H9 (cell line): ENCODE measurements at places on chromosomes 5 and 9.

- no peak overlapping the region for H3K27ac ChIP-seq
- no peaks in the 10 kb centered on the region for H3K36me3 ChIP-seq
- H3K4me1 ChIP-seq = no peaks in the 10 kb centered on the region
Measured at GRCh38 chr5:73987915-73988314, 361.9 kb downstream of the ARHGEF28 start.

DNA sequence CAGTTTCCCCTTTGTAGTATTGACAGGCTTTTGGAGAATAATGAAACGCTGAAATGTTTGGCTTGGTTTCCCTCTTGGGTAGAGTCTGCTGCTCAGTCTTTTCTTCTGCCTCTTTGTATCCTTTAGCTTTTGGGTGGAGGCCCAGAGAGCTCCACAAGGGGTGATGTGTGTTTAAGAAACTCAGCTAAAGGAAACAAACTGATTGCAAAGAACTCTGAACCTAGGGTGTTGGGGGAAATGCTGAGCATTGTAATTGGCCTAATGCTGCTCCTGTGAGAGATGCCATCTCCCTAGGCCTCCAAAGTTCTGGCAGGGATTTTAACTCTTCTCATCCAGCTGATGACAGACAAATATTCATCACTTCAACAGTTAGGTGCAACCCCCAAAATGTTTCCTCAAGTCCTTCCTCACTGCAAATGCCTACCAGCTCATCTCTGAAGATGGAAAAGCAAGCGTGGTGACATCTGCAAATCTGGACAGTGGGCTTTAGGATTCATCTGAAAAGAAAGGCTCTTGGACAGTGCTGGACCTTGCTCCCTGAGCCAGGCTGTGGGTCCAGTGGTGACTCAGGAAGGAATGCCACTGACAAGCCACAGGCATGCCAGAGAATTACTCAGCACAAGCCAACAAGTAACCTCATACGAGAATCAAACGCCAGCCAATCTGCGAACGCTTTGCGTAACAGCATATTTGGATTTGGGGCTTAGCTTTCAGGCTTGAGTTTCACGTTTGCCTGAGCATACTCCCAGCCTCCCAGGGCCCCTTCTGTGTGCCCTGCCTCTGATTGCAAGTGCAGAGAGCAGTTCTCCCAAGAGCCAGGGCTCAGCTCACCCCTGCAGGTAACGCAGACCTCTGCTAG, 30.5 kb upstream of the ZSWIM6 start:
- no peak for DNase-seq
- no peak overlapping the region for H3K4me3 ChIP-seq
- no peaks in the 10 kb centered on the region; the same call in 1 of the 2 replicates for H3K4me1 ChIP-seq
- no peak overlapping the region for H3K27ac ChIP-seq

DNA sequence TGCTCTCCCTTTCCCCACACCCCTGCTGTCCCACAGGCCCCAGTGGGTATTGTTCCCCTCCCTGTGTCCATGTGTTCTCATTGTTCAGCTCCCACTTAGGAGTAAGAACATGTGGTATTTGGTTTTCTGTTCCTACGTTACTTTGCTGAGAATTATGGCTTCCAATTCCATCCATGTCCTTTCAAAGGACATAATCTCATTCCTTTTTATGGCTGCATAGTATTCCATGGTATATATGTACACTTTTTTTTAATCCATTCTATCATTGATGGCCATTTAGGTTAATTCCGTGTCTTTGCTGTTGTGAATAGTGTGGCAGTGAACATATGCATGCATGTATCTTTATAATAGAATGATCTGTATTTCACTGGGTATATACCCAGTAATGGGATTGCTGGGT, 25.6 kb downstream of the FER start:
- H3K36me3 ChIP-seq = peaks cover 9% of the 10 kb centered on the region
- no peak overlapping the region for H3K27ac ChIP-seq
- DNase-seq = no peak
- H3K27me3 ChIP-seq = no peaks in the 10 kb centered on the region
- no peaks in the 10 kb centered on the region; the same call in 1 of the 2 replicates for H3K4me1 ChIP-seq

- H3K27ac ChIP-seq = no peak overlapping the region
- DNase-seq = no peak
- no peaks in the 10 kb centered on the region for H3K36me3 ChIP-seq
Measured at GRCh38 chr9:113444736-113445135, 18.8 kb upstream of the RGS3 start.

- H3K4me1 ChIP-seq = no peaks in the 10 kb centered on the region
- H3K27me3 ChIP-seq = no peaks in the 10 kb centered on the region
- H3K36me3 ChIP-seq = no peaks in the 10 kb centered on the region
- no peak for DNase-seq
Measured at GRCh38 chr5:118596255-118596654, 392.1 kb downstream of the DTWD2 start.

DNA sequence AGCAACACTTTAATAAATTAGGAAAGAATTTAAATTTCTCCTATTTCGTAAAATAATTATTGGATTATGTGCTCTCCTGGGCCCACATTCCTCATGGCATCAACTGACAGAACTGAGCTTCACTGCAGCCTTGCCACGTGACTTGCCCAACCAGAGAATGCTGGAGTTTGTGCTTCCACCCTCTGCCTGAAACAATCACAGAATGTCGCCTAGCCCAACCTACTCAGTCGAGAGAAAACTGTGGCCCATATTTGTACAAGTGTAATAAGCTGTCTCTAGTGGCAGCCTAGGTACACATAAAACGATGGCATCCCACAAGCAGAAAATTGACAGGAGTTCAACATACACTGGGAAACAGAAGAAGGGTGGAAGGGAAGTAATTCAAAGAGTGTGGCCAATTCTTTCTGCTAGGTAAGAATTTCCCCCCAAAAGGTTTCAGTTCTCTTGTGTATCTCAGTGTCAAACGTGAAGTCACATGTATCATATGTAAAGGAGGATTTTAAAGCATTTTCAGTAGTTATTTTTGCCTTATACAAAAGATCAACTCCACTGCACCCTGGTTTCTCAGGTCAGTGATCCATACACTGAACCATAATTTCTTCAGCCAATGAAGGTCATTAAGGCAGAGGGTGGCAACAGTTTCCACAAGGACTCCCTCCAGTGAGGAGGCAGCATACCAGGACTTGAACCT, 41.7 kb downstream of the ZNF608 start:
- no peak overlapping the region for H3K4me3 ChIP-seq
- no peak for DNase-seq
- peaks cover 48% of the 10 kb centered on the region; the same call in 1 of the 2 replicates for H3K4me1 ChIP-seq
- H3K27ac ChIP-seq = no peak overlapping the region
- H3K36me3 ChIP-seq = peaks cover 9% of the 10 kb centered on the region

DNA sequence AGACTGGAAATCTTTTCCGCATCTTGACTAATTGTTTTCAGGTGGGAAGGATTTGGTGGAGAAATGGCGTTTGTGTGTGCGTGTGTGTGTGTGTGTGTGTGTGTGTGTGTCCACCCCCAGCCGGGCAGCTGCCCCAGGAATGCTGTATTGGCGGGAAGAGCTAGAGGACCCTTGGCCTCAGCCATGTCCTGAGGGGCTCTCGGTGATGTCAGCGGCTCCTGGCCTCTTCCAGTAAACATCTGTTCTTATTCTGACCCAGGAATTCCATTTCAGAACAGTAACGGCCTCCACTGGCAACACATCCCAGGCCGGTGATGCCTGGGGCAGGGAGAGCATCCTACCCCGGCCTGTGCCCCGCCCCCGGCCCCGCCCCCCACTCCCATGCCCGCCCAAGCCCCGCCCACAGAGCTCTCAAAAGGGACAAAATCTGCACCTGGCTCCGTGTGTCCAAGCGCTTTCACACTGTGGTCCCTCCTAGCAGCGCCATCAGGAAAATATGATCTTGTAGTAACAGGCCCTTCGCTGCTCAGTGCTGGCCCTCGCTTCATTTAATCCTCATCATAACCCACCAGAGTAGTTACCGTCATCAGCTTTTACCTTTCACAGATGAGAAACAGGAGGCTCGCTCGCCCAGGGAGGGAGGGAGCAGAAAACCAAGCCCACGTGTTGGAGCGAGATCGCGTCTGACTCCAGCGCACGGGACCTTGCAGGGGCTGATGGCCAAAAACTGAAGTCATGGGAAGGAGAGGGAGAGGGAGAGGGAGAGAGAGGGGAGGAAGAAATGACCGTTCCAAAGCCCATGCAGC, 18.9 kb downstream of the ADAMTS2 start:
- H3K27me3 ChIP-seq = peaks cover 9% of the 10 kb centered on the region; the same call in 1 of the 2 replicates
- no peaks in the 10 kb centered on the region for H3K4me1 ChIP-seq
- H3K36me3 ChIP-seq = no peaks in the 10 kb centered on the region
- DNase-seq = peak; percentile 78
- H3K27ac ChIP-seq = no peak overlapping the region

DNA sequence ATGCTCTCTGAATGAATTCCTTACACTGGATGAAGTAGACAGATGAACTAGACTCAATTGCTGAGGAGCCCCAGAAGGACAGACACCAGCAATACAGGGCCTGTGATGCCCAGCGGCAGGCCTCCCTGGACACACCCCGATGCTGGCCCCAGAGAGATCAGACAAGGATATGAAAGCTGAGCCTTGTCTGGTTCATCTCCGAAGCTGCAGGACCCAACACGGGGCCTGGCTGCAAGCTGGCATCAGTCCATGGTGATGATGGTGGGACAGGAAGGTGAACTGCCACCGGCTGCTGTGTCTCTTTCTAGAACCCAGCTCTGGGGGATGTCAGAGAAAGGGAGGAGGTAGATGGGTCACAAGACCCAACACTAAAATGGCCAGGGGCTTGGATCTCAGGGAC, 104.0 kb upstream of the LMX1B start:
- no peak for DNase-seq
- H3K36me3 ChIP-seq = no peaks in the 10 kb centered on the region
- no peak overlapping the region for H3K4me3 ChIP-seq
- H3K27ac ChIP-seq = no peak overlapping the region
- no peaks in the 10 kb centered on the region for H3K27me3 ChIP-seq

DNA sequence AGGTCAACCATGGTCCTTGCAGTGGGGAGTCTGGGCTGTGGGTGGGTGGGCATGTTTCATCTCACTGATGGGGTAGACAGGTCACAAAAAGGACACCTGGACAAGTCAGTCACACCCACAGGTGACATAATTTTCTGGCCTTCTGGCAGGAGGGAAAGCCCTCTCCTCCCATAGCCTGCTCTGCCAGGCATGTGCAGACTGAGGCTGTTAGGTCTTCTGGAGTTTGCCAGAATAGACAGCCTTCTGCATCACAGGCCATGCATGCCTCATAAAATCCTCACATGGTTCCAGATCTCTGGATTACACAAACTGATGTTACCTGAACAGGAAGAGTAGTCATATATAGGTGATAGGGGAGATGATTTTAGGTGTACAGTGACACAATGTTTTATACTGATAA, 49.1 kb downstream of the ARHGAP26 start:
- no peak overlapping the region for H3K27ac ChIP-seq
- H3K27me3 ChIP-seq = no peaks in the 10 kb centered on the region
- H3K4me1 ChIP-seq = peaks cover 6% of the 10 kb centered on the region; the same call in 1 of the 2 replicates
- no peaks in the 10 kb centered on the region for H3K36me3 ChIP-seq

DNA sequence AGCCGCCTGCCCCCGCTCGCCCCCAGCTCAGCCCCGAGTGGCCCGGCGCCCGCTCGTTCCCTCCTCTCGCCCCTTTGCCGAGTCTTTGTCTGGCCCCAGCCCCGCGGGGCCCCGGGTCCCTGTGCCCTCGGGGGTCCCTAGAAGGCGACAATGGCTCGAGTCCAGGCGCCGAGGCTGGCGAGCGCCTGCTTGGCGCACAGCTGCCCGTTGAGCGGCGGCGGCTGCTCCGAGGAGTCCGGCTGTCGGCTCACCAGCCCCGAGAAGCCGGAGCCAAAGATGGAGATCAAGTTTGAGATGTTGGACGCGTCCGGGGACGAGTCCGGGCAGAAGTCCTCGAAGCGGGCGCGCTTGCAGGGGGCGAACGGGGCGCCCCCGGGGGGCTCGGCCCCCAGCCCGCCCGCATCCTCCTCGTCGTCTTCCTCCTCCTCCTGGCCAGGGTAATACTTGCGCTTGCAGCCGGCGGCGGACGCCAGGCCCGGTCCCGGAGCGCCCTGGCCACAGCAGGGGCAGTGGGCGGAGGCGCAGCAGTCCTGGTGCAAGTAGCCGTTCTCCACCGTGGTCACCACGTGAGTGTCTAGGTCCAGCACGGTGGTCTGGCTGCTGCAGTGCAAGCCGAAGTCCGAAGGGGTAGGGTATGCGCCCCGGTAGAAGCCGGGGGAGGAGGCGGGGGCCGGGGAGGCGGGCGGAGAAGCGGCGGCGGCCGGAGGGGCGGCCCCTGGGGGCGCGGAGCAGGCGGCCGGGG, 1.2 kb downstream of the IER5L start:
- H3K4me1 ChIP-seq = no peaks in the 10 kb centered on the region; the same call in 1 of the 2 replicates
- peak; percentile 51 for DNase-seq
- peaks cover 50% of the 10 kb centered on the region for H3K27me3 ChIP-seq
- no peaks in the 10 kb centered on the region for H3K36me3 ChIP-seq
- no peak overlapping the region for H3K27ac ChIP-seq

DNA sequence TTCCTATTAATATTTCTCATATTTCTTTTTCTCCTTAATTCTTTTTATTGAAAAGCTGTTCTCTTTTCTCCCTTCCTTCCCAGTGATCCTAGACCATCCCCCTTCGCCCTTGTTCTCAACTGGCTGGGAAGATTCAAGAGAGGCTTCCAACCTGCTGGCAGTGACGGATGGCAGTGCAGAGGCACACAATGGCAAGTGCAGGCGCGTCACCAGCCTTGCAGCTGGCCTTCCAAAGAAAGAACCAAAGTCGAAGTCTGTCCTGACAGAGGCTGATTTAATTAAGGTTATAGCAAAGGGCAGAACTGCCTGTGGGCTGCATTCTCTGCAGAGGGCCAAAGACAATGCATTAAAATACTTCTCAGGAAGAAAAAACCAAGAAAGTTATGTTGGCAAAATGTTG, 7.4 kb downstream of the CEMIP2 start:
- H3K27me3 ChIP-seq = no peaks in the 10 kb centered on the region
- H3K4me1 ChIP-seq = peaks cover 21% of the 10 kb centered on the region; the same call in 1 of the 2 replicates
- H3K27ac ChIP-seq = no peak overlapping the region
- H3K36me3 ChIP-seq = no peaks in the 10 kb centered on the region

GRCh38 chr5:155912291-155912690, 414.7 kb upstream of the SGCD start:
- no peak for DNase-seq
- H3K27ac ChIP-seq = no peak overlapping the region
- H3K4me1 ChIP-seq = no peaks in the 10 kb centered on the region
- no peaks in the 10 kb centered on the region for H3K27me3 ChIP-seq
- no peak overlapping the region for H3K4me3 ChIP-seq

GRCh38 chr5:75538211-75538610, 26.5 kb downstream of the POLK start:
- DNase-seq = no peak
- 0 out of 2 replicates have a peak, but pooled peaks cover 7% of the 10 kb centered on the region for H3K36me3 ChIP-seq
- H3K4me3 ChIP-seq = no peak overlapping the region
- H3K27ac ChIP-seq = no peak overlapping the region
- no peaks in the 10 kb centered on the region for H3K27me3 ChIP-seq
- H3K4me1 ChIP-seq = no peaks in the 10 kb centered on the region

GRCh38 chr5:157994906-157995519, 136.1 kb upstream of the CLINT1 start:
- no peak overlapping the region for H3K4me3 ChIP-seq
- H3K4me1 ChIP-seq = no peaks in the 10 kb centered on the region
- H3K27me3 ChIP-seq = no peaks in the 10 kb centered on the region
- H3K36me3 ChIP-seq = no peaks in the 10 kb centered on the region

- peaks cover 4% of the 10 kb centered on the region; the same call in 1 of the 2 replicates for H3K4me1 ChIP-seq
- DNase-seq = no peak
- H3K27me3 ChIP-seq = no peaks in the 10 kb centered on the region
Measured at GRCh38 chr9:132804576-132805295, 73.3 kb downstream of the AK8 start.

GRCh38 chr5:131514316-131515283, 120.4 kb downstream of the RAPGEF6 start:
- no peak overlapping the region for H3K4me3 ChIP-seq
- H3K27me3 ChIP-seq = no peaks in the 10 kb centered on the region
- no peak overlapping the region for H3K27ac ChIP-seq
- H3K36me3 ChIP-seq = peaks cover 12% of the 10 kb centered on the region
- no peaks in the 10 kb centered on the region; the same call in 1 of the 2 replicates for H3K4me1 ChIP-seq
- DNase-seq = no peak

GRCh38 chr5:31131381-31131891, 62.0 kb upstream of the CDH6 start:
- no peaks in the 10 kb centered on the region for H3K4me1 ChIP-seq
- no peak for DNase-seq
- no peaks in the 10 kb centered on the region for H3K36me3 ChIP-seq
- no peak overlapping the region for H3K4me3 ChIP-seq
- no peak overlapping the region for H3K27ac ChIP-seq
